AG10803 (cell line): ENCODE measurements at places on chromosomes 12 and 14.

GRCh38 chr12:5227708-5228373 is 184.2 kb downstream of the KCNA5 start:
- DNase-seq = no peak

DNA sequence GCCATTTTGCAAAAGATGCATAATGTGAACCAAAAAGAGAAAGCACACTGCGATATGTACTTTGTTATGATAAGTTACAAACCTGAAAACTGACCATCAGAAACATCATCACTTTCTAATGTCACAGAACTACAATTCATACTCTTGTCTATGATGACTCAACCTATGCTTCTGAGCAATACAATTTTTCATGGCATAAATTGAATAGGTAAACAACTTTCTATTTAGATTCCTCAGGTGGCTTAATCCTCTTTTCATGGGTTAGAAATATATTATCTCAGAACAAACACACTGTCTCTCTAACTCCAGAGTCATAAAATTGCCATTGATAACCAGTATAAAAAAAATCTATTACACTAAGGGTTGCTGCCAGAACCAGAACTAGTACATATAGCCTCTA is 1715.0 kb upstream of the FLRT2 start:
- DNase-seq = no peak

GRCh38 chr12:20268771-20269170 is 99.6 kb upstream of the PDE3A start:
- DNase-seq = no peak

GRCh38 chr14:91496790-91497189 is 13.3 kb downstream of the PPP4R3A start:
- DNase-seq = no peak

- no peak for DNase-seq
These were observed 433.8 kb upstream of the MIS18BP1 start for GRCh38 chr14:45686771-45687170.

GRCh38 chr12:14400599-14400998 is 35.1 kb downstream of the ATF7IP start:
- DNase-seq = no peak

- DNase-seq = no peak
These were observed 198.4 kb upstream of the FOXN3 start for GRCh38 chr14:89615421-89615820.

- DNase-seq = no peak
These were observed 11.7 kb upstream of the MYL2 start for GRCh38 chr12:110932046-110932445.

- no peak for DNase-seq
These were observed 474.3 kb downstream of the VRK1 start for GRCh38 chr14:97271451-97271960.

GRCh38 chr14:52333823-52334657 is 19.9 kb downstream of the PTGER2 start:
- DNase-seq = no peak

DNA sequence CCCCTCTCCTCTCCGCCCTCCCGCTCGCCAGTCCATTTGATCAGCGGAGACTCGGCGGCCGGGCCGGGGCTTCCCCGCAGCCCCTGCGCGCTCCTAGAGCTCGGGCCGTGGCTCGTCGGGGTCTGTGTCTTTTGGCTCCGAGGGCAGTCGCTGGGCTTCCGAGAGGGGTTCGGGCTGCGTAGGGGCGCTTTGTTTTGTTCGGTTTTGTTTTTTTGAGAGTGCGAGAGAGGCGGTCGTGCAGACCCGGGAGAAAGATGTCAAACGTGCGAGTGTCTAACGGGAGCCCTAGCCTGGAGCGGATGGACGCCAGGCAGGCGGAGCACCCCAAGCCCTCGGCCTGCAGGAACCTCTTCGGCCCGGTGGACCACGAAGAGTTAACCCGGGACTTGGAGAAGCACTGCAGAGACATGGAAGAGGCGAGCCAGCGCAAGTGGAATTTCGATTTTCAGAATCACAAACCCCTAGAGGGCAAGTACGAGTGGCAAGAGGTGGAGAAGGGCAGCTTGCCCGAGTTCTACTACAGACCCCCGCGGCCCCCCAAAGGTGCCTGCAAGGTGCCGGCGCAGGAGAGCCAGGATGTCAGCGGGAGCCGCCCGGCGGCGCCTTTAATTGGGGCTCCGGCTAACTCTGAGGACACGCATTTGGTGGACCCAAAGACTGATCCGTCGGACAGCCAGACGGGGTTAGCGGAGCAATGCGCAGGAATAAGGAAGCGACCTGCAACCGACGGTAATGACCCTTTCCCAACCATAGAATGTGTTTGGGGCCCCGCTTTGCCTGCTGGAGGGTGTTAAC is 615 bp downstream of the CDKN1B start:
- DNase-seq = no peak

GRCh38 chr14:21068521-21069387 is 1.4 kb upstream of the ARHGEF40 start:
- peak; percentile 48 for DNase-seq

DNA sequence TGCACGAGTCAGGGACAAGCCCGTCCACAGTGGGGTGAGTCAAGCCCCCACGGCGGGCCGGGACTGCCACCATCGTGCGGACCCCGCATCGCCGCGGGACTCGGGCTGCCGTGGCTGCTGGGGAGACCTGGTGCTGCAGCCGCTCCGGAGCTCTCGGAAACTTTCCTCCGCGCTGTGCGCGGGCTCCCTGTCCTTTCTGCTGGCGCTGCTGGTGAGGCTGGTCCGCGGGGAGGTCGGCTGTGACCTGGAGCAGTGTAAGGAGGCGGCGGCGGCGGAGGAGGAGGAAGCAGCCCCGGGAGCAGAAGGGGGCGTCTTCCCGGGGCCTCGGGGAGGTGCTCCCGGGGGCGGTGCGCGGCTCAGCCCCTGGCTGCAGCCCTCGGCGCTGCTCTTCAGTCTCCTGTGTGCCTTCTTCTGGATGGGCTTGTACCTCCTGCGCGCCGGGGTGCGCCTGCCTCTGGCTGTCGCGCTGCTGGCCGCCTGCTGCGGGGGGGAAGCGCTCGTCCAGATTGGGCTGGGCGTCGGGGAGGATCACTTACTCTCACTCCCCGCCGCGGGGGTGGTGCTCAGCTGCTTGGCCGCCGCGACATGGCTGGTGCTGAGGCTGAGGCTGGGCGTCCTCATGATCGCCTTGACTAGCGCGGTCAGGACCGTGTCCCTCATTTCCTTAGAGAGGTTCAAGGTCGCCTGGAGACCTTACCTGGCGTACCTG is 1.1 kb downstream of the PDE3A start:
- DNase-seq = peak; percentile 24

DNA sequence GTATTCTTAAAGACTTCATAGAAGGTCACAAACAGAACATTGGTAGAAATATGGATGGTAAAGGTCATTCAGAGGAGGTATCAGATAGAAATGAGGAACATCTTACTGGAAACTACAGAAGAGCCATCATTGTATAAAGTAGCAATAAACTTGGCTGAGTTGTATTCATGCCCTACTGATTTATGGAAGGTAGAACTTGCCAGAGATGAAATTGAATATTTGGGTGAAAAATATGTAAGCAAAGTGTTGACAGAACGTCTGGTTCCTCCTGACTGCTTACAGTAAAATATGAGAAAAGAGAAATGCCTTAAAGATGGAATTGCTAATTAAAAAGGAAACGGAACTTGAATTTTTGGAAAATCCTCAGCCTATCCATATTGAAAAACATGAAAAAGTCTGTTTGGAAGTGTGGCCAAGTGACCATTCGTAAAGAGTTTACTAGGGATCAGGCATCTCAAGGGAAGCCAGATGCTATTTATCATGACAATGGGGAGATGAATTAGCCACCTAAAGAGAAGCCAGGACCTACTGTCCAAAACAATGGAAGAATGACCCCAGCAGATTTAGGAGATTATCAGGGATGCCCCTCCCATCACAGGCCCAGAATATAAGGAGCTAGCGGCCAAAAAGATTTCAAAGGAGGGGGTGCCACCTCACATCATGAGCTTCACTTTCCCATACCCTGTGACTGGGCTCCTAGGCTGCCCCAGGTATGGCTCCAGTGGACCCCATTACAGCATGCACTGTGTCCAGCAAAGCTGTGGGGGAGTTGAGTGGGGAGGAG is 189.3 kb downstream of the ITPR2 start:
- no peak for DNase-seq

DNA sequence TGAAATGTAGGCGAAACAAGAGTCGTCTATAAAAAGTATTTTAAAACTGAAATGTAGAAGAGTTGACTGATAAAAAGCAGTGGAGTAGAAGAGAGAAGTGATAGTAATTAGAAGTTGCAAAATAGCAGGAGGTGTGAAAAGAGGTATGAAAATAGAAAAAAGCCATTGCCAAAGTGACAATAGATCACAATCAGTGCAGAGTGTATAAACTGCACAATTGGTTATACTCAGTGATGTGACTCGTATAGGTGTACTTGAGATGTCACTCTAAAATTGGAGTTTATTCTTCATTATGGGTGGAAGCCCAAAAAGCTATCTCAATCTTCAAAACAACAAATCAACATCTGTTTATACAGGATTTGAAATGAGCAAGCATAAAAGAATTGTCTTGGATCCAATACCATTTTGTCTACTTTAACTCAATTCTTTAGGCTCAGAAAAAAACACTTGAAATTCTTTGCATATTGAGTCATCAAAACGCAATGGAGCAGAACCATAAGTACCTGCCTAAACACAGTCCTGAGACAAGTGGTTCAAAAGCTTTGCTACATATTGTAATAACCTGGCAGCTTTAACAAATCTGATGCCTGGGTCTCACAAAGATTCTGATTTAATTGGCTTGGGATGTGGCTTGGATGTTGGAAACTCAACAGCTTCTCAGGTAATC is 8.8 kb downstream of the IKBIP start:
- peak; percentile 77 for DNase-seq

GRCh38 chr12:68790081-68790951 is 17.7 kb upstream of the MDM2 start:
- DNase-seq = no peak

DNA sequence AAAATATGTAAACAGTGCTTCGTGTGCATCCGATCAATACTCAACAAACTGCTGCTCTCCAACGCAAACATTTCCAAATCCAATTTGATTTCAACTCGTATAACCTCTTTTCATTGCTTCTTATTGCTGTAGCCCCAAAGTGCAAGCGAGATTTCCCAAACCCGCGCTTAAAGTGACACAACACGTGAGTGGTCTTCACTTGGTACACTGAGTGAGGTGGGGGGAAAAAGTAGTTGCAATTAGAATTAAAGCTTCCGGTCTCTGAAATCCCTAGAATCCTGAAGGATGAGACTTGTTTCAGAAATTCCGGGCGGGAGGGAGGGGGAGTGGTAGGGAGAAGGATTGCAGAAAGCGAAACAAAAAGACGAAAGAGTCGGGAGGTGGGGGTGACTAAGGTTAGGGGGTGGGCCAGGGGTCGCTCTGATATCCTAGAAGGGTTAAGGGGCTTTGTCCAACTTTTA is 387.5 kb downstream of the BCAT1 start:
- peak; percentile 7 for DNase-seq

DNA sequence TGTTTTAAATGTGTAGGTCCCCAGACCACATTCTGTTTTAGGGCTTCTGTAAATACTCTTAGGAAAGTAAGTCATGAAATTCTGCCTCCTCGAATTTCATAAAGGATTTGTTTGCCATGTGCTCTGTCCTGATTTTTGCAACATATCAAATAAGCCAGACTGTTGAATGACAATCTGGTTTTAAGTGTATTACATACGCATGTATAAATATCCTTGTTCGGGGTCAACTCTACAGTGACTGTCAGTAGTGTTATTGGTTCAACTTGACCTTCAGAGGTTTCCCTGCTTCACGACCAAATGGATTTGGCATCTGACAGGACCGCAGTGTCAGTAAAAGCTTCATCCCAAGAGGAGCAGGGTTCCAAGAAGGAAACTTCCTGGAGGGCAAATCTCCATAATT is 52.7 kb downstream of the PPM1A start:
- DNase-seq = no peak

GRCh38 chr12:52311285-52311648 is 9.9 kb downstream of the KRT83 start:
- peak; percentile 66 for DNase-seq

GRCh38 chr14:70398280-70398679 is 18.6 kb downstream of the SYNJ2BP start:
- DNase-seq = no peak

DNA sequence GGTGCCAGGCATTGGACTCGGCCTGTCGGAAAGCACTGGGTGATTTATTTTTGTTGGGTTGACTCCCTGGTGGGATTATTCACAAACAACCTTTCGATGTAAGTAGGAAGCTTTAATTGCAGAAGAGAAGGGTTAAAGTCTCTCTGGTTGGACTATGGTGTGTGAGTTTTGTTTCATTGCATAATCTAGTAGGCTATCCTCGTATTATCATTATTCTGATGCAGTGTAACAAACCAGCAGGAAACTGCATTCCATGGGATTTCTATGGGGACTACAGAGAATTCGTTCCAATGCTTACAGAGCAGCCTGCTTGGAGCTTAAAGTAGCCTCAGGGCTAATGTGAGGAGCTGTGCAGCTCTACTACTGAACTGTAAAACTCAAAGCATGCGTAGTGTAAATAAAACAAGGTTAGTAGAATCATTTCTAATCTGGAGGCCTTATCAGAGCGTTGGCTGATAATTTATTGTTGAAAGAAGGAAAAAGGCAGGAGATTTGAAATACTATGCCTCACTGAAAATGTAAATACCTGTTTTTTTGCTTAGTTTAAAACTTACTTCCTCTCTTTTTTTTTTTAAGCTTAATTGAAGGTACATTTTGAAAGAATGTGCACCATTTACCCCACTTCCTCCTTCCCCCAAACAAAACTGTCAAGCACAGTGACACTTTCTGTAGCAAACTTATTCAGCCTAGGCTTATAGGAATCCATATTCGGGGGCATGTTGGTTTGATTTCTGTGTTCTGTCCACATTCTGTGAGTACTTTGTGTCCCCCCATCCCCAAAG is 226.7 kb downstream of the NPAS3 start:
- no peak for DNase-seq

DNA sequence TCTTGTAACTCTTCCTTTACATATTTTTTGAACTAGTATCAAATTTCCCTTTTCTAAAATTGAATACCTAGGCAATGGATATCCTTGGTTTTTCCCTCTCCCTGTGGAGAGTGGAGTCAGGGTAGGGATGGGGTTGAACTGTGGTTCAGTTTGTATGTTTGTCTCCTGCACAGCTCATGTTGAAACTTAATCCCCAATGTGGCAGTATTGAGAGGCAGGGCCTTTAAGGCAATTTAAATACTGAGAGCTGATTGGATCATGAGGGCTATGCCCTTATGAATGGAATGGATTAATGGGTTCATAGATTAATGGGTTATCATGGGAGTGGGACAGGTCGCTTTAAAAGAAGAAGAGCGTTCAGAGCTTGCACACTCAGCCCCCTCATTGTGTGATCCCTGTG is 127.2 kb upstream of the RGS6 start:
- DNase-seq = no peak

DNA sequence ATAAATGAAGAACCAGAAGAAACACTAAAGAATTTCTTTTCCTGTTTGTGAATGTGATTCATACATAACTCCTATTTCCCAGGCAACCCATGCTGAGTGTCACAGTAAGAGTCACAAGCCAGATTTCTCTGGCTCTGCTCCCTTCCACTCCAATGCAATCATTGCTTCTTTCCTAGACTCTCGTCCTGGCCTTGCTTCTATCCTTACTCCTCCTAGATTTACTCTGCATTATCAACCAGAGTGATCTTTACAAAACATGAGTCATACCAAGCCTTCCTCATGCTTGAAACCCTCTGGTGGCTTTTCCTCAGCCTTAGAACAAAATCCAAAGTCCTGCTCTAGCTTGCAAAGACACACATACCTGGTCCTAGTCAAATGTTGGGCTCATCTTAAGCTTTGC is 13.3 kb downstream of the IL22 start:
- DNase-seq = peak; percentile 84

GRCh38 chr14:67766035-67766680 is 50.2 kb downstream of the ZFYVE26 start:
- DNase-seq = no peak

GRCh38 chr12:104805186-104805585 is 152.9 kb downstream of the SLC41A2 start:
- DNase-seq = peak; percentile 79

GRCh38 chr14:91911474-91912032 is 35.9 kb downstream of the FBLN5 start:
- peak; percentile 39 for DNase-seq
